Amniotic epithelial cell (primary cell): ENCODE measurements at places on chromosomes 1 and 21.

DNA sequence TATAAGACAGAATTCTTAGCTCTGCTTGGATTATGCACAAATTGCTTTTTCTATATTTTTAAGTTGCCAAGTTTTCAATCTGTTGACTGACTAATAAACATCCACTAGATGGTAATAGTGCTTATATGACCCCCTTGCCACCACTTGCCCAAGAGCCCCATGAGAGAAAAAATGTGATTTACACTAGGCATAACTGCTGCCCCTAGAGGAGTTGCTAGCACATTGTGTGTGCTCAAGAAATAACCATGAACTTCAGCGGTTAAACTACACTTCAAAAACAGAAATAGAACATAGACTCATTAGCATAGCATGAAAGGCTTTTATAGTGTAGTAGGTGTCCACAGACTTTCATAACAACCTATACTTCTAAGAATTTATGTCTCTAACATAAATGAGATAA is 61.4 kb downstream of the BRINP3 start:
- DNase-seq = peak; percentile 7

GRCh38 chr1:171158096-171158495 is 27.0 kb upstream of the FMO2 start:
- DNase-seq = no peak

- DNase-seq = no peak
These were observed 1.4 kb downstream of the MEX3A start for GRCh38 chr1:156080863-156081179.

- peak; percentile 97 for DNase-seq
These were observed 3.9 kb upstream of the RPTN start for GRCh38 chr1:152162792-152163463.

GRCh38 chr1:56430141-56430839 is 149.1 kb downstream of the PLPP3 start:
- no peak for DNase-seq

DNA sequence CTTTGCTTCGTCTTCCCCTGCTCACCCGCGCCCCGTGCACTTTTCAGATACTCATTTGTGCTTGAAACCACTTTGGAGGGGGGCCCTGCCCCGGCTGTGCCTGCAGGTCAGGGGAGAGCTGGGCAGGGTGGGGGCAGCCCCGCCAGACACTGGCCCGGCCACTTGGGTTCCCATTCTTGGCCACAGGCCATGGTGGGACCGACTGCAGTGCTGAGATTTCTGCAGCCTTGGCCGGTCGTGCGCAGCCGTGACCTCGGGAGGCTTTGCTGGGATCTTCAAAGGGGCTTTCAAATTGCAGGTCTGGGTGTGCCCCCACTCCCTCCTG is 54.5 kb upstream of the TTC34 start:
- no peak for DNase-seq

- no peak for DNase-seq
These were observed 300.6 kb downstream of the TM2D1 start for GRCh38 chr1:61424382-61424781.

GRCh38 chr1:183987593-183988318 is 49.8 kb downstream of the COLGALT2 start:
- peak; percentile 21 for DNase-seq

GRCh38 chr1:212587016-212587887 is 21.3 kb upstream of the ATF3 start:
- peak; percentile 91 for DNase-seq

DNA sequence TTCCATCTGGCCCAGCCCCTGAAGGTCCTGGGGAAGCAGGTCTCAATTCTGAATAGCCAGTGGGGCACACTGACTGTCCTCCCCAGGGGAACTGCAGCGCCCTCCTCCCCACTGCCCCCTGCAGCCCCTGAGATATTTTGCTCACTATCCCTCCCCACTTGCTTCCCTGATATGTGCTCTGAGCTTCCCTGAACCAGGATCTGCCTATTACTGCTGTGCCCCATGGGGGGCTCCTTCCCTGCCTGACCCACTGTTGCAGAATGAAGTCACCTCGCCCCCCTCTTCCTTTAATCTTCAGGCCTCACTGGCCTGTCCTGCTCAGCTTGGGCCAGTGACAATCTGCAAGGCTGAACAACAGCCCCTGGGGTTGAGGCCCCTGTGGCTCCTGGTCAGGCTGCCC is 89.8 kb downstream of the PTPRU start:
- DNase-seq = no peak

GRCh38 chr21:44392916-44393315 is 39.5 kb downstream of the TRPM2 start:
- no peak for DNase-seq

DNA sequence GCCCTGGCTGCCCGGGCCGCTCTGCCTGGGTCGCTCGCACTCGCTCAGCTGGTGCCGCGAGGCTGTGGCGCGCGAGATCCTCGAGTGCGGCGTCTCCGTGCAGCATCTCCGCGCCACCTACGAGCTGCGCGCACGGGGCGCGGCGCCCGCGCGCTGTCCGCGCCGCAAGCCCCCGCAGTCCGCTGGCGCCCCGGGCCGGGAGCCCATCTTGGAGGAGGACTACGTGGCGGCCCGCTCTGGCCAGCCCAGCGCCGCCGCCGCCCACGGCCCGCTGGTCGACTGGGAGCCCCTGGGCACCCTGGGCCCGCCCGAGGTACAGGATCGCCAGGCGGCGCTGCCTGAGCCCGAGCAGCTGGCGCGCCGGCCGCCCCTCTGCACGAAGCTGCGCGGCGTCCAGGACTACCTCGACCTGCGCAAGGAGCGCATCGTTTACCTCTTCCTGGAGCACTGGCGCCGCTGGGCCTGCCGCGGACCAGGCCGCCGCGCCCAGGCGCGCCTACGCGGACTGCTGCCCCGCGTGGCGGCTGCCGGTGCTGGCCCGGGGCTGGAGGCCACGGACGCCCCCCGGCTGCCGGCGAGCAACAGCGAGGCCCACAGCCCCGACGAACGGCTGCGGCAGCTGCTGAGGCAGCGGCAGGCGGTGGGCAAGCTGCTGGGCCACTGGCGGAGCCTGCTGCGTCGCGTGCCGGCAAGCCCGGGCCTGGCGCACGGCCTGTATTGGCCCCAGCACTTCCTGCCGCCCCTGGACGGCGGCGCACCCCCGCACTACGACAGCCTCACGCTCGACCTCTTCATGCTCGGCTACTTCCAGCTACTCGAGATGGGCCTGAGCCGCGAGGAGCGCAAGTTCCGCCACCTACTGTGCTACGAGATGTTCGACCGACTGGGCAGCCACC is 10.9 kb downstream of the TNFRSF25 start:
- DNase-seq = no peak

GRCh38 chr1:213131851-213132655 is 81.0 kb downstream of the RPS6KC1 start:
- no peak for DNase-seq

GRCh38 chr1:82392513-82392912 is 591.8 kb downstream of the ADGRL2 start:
- DNase-seq = no peak
